Suprapubic skin (tissue), 4 donors: ENCODE measurements at places on chromosomes 1 and 21. TPM values are rescaled to one million over a fixed set of nuclear protein-coding genes. Genes with fewer than 3 reads are reported as not detected.
A peak's percentile ranks its signal among the peaks of the same experiment; 100 is the strongest.

PIGV gene
- total RNA-seq: 31.5 TPM

SH2D2A gene
- not detected for total RNA-seq

SPRR3 gene
- total RNA-seq: not detected

FOXO6 gene
- 2.8 TPM for total RNA-seq

CNIH4 gene
- total RNA-seq: 49.5 TPM

PITHD1 gene
- total RNA-seq: 49.4 TPM

EDN2 gene
- 8.2 TPM for total RNA-seq

DNA sequence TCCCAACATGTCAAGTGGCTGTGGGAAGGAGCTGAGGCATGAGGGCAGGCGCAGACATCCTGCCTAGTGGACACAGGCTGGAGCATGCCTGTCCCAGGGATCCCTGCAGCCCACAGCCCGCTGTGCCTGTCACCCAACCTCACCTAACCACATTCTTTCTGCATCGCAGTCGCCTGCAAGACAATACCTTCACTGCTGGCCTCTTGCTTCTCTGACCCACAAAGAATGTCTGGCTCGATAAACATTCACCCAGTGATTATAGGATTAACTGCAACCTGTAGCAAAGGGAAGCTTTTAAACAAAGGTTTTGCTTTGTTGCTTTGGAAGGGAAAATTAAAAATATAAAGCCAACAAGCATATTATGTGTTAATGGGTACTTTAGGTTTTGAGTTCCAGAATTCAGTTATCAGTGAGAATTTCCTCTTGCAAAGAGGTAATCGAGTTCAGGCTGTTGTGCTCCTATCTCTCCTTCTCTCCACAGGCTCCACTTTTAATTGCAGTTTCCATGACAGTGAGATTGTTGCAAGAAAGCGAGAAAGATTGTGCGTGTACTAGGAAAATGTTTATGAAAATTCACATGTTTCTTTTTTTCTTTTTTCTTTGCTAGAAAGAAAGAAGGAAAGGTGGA, 40.0 kb upstream of the ZNF648 start:
- DNase-seq: no peak

- no peak for DNase-seq
These were observed 10.5 kb downstream of the MIIP start for GRCh38 chr1:12029720-12030339.

- DNase-seq: no peak
These were observed 10.1 kb downstream of the FAM131C start for GRCh38 chr1:16063226-16063829.

- no peak for DNase-seq
These were observed 5.5 kb upstream of the AGTRAP start for GRCh38 chr1:11730429-11730891.

- no peak for DNase-seq
These were observed 394.3 kb downstream of the NTNG1 start for GRCh38 chr1:107535091-107535490.

DNA sequence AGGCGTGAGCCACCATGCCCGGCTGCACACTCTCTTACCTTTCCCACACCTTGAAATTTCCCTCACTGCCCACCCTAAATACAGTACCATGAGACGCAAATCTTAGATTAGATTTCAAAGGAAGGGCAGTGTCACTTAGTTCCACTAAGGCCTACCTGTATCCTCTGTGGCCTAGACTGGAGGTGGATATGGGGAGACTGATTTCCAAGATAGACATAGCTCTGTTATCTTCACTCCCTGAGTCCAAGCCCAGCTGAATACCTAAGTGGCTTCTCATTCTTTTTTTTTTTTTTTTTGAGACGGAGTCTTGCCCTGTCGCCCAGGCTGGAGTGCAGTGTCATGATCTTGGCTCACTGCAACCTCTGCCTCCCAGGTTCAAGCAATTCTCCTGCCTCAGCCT, 89.0 kb downstream of the SLC16A1 start:
- DNase-seq: no peak

GRCh38 chr21:45719177-45719802, 75.8 kb downstream of the PCBP3 start:
- no peak for DNase-seq

- no peak for DNase-seq
These were observed 66.4 kb downstream of the NPHS2 start for GRCh38 chr1:179509384-179509783.

DNA sequence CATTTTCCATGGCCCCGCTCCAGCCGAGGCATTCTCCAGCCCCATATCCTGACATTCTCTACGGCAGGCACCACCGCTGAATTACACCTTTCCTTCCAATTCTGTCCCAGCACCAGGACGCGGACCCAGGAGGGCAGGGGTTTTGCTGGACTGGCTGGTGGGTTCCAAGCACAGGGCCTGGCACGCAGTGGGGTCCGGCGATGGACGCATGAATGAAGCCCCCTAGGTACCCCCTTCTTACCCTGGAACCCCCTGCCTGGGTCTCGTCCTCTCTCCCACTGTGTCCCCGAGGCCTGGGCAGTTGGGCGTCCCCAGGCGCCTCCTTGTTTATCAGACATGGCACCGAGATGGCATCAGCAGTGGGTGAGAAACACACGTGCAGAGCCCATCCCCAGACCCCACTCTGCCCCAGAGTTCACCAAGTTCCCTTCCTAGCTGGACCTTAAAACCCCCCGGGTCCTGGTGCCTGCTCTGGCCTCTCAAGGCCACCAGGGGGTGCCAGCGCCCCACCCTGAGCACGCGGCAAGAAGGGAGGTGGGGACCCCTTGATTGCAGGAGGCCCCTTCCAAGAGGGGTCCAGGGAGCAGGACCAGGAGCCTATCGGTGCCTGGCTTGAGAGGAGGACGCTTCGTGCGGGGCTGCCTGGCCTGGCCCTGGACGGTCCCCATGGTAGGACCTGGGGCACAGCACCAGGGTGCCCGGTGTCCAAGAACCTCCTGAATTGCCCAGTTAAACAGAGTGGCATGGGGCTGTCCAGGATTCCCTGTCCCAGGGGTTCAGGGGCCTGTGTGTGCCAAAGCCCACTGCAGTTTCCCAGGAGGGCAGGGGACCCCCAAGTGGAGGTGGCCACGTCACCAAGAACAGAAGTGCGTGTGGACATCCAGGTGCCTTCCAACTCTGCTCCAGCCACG, 46.1 kb downstream of the MEGF6 start:
- DNase-seq: no peak

- no peak for DNase-seq
These were observed 113.8 kb upstream of the ARHGEF16 start for GRCh38 chr1:3340548-3341235.

GRCh38 chr1:14660801-14661200, 62.3 kb downstream of the KAZN start:
- no peak for DNase-seq

DNA sequence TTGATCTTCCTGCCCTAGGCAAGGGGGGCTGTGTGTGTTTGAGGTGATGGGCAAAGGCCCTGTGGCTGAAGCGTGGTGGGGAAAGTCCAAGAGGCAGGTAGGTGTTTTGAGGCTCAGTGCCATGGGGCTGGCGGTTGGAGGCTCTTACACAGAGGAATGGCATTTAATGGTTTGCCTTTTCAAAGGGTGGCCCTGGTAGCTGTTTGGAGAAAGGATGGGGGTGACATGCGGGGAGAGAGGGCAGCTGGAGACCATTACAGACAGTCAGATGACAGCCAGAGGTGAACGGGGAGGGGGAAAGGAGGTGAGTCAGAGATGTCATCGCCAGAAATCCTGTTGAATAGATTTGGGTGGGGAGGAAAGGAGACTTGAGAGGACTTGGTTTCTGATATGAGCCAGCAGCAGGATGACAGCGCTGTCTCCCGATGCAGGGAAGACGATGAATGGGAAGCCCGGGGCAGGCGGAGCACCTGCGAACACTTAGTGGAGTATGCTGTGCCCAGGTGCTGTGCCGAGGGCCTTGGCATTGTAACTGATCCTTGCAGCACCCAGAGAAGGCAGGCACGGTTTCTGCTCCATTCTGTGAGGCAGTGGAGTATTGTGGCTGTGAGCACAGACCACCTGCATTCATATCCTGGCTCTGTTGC, 56.3 kb downstream of the MAN1C1 start:
- DNase-seq: no peak

DNA sequence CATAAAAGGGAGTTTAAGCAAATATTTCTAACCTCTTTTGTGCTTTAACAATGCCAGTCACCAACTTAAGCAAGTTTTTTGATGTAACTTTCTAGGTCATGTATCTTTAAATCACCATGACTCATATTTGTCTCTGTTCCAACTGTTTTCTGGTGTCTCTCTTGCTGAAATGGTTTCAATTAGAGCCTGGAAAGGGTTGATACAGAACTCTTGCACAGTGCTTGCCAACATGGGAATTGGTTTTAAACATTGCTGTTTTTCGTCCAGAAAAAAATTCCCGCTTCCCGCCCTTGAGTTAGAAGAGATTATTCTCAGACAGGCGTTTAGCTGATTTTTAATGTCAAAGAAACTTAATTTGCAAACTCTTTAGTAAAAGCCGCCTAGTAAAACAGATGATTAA, 46.4 kb upstream of the SLC22A15 start:
- DNase-seq: no peak

GRCh38 chr1:9180111-9180819, 51.4 kb upstream of the GPR157 start:
- DNase-seq: no peak

DNA sequence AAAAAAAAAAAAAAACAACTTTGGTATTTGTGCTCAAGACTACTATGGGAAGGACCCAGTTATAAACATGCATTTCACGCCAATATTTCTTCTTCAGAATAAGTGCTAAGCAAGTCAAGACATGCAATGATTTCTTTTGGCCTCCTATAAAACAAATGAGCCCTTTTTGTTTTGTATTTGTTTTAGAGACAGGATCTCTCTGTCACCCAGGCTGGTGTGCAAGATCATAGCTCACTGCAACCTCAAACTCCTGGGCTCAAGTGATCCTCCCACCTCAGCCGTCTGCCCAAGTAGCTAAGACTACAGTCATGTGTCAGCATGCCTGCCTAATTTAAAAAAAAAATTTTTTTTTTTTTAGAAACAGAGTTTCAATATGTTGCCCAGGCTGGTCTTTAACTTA, 348.7 kb downstream of the PCP4 start:
- DNase-seq: no peak

DNA sequence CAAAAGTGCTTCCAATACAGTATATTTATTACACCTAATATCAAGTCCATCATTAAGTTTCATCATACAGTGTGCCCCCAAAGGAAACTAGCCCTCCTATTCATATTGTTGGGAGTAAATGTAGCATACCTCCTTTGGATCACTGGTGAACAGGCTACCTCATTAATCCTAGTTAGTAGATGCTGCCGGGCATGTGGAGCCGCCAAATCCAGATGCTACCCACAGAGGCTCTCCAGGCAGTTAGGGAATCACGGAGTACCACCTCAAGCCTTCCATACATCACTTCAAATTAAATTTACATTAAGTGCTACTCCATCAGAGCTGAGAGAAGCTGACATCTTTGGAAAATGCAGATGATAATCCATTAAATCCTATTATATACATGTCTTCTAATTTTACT, 121.7 kb upstream of the FOXD3 start:
- DNase-seq: no peak

DNA sequence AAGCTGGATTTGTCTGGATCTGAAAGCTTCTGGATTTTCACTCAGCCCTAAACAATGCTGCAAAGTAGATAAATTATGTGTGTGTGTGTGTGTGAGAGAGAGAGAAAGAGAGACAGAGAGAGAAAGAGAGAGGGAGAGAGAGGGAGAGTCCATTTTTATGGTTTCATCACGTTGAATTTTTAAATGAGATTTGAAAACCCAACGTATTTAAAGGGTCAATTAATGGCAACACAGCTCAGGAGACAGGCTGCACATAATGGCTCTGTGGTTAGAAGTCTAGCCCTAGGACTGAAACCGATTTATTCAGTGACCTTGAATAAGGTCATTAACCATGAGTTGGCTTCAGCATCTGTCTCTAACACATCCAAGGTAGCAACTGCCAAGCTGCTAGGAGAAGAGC, 35.3 kb upstream of the FMN2 start:
- DNase-seq: no peak

- DNase-seq: no peak
These were observed 1.3 kb upstream of the CD5L start for GRCh38 chr1:157842939-157843338.

GRCh38 chr1:183218027-183218618, 32.1 kb downstream of the LAMC2 start:
- DNase-seq: peak; percentile 76

DNA sequence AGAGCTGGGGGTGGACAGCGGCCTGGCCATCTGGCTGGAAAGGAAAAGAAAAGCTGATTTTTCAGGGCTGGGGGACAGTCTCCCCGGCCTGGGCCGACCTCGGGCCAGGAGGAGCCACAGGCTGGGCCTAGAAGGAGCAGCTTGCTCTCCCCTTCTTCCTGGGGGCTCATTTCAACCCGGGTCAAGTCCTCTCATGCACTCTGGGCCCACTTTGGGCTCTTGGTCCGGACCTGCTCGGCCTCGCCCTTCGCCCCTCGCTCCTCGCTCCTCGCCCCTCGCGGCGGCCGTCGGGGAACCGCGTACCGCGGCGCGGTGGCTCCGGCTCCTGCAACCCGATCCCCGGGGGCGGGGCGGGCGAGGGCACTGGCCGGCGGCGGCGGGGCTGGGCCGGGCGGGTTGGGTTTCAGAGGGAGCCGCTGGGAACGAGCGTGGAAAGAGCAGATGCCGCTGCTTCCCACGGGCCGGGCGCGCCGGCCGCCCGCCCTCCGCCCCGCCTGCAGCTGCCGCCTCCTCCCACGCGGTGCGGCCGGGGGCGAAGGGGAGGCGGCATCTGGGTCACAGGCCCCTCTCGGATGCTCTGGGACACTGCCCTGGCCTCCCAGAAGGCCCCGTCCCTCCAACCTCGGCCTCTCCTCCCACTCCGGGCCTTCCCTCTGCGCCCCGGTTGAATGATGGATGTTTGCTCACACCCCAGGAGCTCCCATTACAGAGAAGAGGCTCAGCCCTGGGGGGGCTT, 6.6 kb downstream of the HEYL start:
- DNase-seq: no peak

GRCh38 chr1:241926141-241926540, 31.4 kb upstream of the BECN2 start:
- DNase-seq: no peak

- DNase-seq: no peak
These were observed 81.4 kb downstream of the ASTN1 start for GRCh38 chr1:177082855-177083693.

DNA sequence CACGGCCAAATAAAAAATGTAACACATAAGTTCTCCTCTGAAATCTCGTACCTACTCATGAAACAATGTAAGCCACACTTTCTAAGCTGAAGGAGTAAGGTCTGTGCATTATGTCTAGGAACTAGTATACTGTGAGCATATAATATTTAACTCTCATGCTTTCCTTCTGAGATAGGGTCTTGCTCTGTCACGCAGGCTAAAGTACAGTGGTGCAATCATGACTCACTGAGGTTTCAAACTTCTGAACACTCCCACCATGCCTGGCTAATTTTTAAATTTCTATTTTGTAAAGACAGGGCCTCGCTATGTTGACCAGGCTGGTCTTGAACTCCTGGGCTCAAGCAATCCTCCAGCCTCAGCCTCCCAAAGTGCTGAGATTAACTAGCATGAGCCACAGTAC, 71.3 kb downstream of the AHCTF1 start:
- DNase-seq: no peak

GRCh38 chr21:45457161-45457831, 52.3 kb downstream of the COL18A1 start:
- no peak for DNase-seq

GRCh38 chr1:112975336-112975735, 19.3 kb upstream of the SLC16A1 start:
- no peak for DNase-seq
